ENCODE measurements at places on chromosomes 5 and 9. TPM values are rescaled to one million over a fixed set of nuclear protein-coding genes. Genes with fewer than 3 reads are reported as not detected.

- no peaks in the 10 kb centered on the region for H3K4me1 ChIP-seq
- H3K36me3 ChIP-seq, result no peaks in the 10 kb centered on the region
- DNase-seq, result no peak
- no peak overlapping the region for H3K27ac ChIP-seq
Measured at GRCh38 chr5:76617229-76617628, 6.0 kb downstream of the F2RL2 start.

GRCh38 chr9:20722221-20722620 lies 38.2 kb downstream of the FOCAD start:
- no peak overlapping the region for H3K27ac ChIP-seq
- DNase-seq, result no peak

Gene NSG2
- total RNA-seq, result 1.2 TPM

- H3K36me3 ChIP-seq, result no peaks in the 10 kb centered on the region
- H3K4me3 ChIP-seq, result no peak overlapping the region
- DNase-seq, result no peak
- no peaks in the 10 kb centered on the region for H3K27me3 ChIP-seq
- no peak overlapping the region for H3K27ac ChIP-seq
- H3K4me1 ChIP-seq, result no peaks in the 10 kb centered on the region
Measured at GRCh38 chr9:134913713-134914500, 3.8 kb downstream of the FCN1 start.

- H3K4me1 ChIP-seq, result no peaks in the 10 kb centered on the region
- no peak for DNase-seq
- H3K27ac ChIP-seq, result no peak overlapping the region
- H3K27me3 ChIP-seq, result no peaks in the 10 kb centered on the region
- no peak overlapping the region for H3K4me3 ChIP-seq
- H3K36me3 ChIP-seq, result no peaks in the 10 kb centered on the region
Measured at GRCh38 chr5:35823347-35824098, 33.2 kb upstream of the IL7R start.

DNA sequence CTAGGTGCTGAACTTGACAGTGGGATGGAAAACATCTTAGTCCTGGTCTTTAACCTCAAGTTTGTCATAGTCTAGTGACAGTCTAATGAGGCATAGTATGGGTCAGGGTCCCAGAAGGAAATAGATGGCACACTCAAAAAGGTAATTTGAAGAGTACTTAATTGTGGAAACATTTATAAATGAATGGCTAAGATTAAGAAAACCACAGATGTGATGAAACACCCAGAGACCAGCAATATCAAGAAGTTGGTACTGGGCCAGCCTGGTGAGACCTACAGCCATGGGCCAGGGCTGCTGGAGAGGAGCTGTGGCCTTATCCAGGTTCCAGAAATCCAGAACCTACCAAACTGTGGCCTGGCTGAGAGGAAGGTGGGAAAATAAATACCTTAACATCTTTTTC lies 93.5 kb upstream of the ATG10 start:
- no peaks in the 10 kb centered on the region for H3K27me3 ChIP-seq
- no peaks in the 10 kb centered on the region for H3K4me1 ChIP-seq
- H3K27ac ChIP-seq, result no peak overlapping the region
- H3K36me3 ChIP-seq, result no peaks in the 10 kb centered on the region
- no peak overlapping the region for H3K4me3 ChIP-seq

DNA sequence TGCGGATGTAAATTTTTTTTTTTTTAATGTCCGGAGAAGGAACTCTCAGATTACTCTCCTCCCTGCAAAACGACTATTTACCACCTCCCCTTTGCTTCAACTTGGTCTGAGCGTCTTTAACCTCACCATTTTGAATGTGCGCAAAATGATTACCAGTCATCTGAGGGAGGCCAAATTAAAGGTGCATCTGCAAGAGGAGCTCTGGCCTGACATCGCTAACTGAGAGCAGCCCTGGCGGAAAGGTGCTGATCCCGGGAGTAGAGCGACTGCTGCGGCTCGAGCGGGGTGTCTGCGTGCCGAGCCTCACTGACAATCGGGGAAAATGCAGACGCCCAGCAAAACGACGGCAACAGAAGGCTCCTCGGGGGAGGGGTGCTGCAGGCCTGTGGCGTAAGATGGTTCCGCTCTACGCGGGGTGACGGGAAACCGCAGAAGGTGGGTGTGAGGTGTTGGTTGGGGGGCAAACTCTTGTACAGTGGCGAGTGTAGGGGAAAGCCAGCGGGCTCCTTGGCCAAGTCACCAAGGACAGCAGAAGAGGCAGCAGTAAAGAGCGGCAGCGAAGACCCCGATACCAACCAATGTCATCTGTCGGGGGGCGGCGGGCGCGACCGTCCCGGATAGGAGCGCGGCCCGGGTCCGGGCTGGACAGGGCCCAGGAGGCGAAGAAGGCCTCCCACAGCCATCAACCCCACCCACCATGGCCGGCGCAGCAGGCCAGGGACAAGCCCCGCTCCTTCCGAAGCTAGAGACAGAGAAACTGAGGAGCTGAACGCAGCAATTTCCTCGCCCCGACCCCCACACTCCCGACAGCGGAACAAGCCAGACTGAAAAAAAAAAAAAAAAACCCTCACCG lies 557 bp downstream of the PJA2 start:
- peaks cover 18% of the 10 kb centered on the region for H3K4me1 ChIP-seq
- H3K4me3 ChIP-seq, result peak overlapping the region; percentile 90
- DNase-seq, result peak; percentile 76
- H3K27ac ChIP-seq, result peak overlapping the region; percentile 98
- H3K36me3 ChIP-seq, result no peaks in the 10 kb centered on the region
- H3K27me3 ChIP-seq, result no peaks in the 10 kb centered on the region

Gene BTNL9
- 12.9 TPM for total RNA-seq

GRCh38 chr5:107274571-107274970 lies 396.2 kb downstream of the EFNA5 start:
- H3K4me3 ChIP-seq, result no peak overlapping the region
- no peak for DNase-seq
- H3K4me1 ChIP-seq, result no peaks in the 10 kb centered on the region
- no peaks in the 10 kb centered on the region for H3K27me3 ChIP-seq
- H3K36me3 ChIP-seq, result no peaks in the 10 kb centered on the region
- H3K27ac ChIP-seq, result no peak overlapping the region

Gene LRRC70
- total RNA-seq, result 15.3 TPM

DNA sequence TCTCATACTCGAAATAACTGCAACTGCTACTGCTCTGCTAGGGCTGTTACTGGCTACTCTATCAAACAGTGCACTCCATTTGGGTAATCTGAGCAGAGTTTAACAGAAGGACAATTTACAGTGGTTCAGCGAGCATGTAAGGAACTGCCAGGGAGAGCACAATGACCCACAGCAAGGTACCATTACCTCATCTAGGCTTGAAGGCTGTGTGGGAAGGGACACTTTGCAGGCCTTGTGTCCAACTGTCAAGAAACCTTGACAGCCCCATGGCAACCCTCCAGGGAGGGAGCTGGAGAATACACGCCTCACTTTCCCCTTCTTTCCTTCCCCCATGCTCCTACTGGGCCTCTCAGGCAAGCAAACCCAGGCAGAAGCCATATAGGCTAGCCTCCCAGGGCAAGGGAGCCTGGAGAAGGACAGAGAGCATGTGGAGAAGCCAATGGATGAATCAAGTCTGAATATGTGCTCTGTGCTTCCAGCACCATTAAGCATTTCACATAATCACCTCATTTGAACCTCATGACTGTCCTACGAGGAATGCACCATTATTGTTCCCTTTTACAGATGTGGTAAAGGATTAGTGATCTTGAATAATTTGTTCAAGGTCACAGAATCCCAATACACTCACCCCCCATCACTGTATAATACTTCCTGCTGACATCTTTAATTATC lies 49.9 kb upstream of the JAK2 start:
- no peak for DNase-seq
- H3K36me3 ChIP-seq, result no peaks in the 10 kb centered on the region
- no peak overlapping the region for H3K4me3 ChIP-seq
- peaks cover 24% of the 10 kb centered on the region for H3K4me1 ChIP-seq

DNA sequence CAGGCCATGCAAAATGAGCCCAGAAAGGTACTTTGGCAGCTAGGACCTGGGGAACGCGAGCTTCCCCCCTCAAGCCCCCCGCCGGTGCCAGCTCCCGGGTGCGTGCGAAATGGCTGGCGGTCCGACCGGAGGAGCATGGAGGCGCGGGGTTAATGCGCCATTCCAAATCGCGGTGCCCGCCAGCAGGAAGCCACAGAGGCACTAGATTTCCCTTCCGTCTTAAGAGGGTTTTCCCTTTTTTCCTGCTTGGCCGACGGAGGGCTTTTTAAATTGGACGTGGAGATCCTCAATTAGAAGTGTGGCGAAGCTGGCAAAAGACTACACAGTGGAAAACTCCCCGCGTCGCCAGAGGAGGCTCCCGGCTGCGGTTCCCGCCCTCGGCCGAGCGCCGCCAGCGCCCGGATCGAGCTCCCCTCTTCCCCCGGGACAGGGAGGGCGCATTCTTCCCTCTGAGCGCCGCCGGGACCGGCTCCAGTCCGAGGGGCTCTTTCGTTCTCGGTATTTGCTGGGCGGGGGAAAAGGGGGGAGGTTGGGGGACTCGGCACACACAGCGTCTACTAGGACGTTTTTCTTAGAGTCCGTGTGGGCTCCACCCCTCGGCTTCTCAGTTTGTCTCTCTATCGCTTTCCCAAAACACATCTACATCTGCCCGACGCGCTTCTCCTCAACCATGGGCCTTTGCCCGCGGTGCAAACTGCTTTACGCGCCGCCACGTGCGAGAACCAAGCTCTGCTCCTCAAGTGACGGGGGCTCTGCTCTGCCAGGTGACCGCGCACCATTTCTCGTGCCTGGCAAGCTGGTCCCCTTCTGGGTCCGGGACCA lies 3.0 kb downstream of the GDNF start:
- no peak overlapping the region for H3K27ac ChIP-seq
- H3K4me1 ChIP-seq, result peaks cover 37% of the 10 kb centered on the region
- no peak overlapping the region for H3K4me3 ChIP-seq
- no peaks in the 10 kb centered on the region for H3K36me3 ChIP-seq
- DNase-seq, result no peak
- peaks cover 42% of the 10 kb centered on the region for H3K27me3 ChIP-seq

Gene ARL14EPL
- not detected for total RNA-seq

Gene SPATA31C1
- not detected for total RNA-seq

DNA sequence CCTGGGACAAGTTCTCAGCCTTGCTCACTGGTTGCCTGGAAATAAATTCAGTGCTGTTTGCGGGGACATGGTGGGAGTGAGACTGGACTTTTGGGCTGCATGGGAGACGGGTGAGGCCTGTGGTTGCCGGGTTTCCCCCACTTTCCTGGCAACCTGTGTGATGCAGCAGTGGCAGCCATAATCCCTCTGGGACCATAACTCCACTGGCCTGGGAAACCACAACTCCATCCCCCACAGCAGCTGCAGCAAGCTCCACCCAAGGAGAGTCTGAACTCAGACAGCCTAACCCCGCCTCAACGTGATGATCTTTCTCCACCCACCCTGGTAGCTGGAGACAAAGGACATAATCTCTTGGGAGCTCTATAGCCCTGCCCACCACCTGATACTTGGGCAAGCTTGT lies 349.9 kb downstream of the PIK3R1 start:
- DNase-seq, result no peak
- no peaks in the 10 kb centered on the region for H3K27me3 ChIP-seq
- peaks cover 4% of the 10 kb centered on the region for H3K4me1 ChIP-seq
- no peaks in the 10 kb centered on the region for H3K36me3 ChIP-seq
- H3K27ac ChIP-seq, result no peak overlapping the region

- H3K4me1 ChIP-seq, result no peaks in the 10 kb centered on the region
- H3K27me3 ChIP-seq, result no peaks in the 10 kb centered on the region
- no peaks in the 10 kb centered on the region for H3K36me3 ChIP-seq
- H3K4me3 ChIP-seq, result no peak overlapping the region
Measured at GRCh38 chr9:78791779-78792178, 494.9 kb downstream of the PSAT1 start.

Gene TSSK1B
- 0.25 TPM for total RNA-seq

- no peaks in the 10 kb centered on the region for H3K36me3 ChIP-seq
- H3K27ac ChIP-seq, result no peak overlapping the region
- no peak for DNase-seq
- H3K27me3 ChIP-seq, result no peaks in the 10 kb centered on the region
Measured at GRCh38 chr5:42274913-42275312, 148.3 kb upstream of the GHR start.

Gene SPINK7
- not detected for total RNA-seq

DNA sequence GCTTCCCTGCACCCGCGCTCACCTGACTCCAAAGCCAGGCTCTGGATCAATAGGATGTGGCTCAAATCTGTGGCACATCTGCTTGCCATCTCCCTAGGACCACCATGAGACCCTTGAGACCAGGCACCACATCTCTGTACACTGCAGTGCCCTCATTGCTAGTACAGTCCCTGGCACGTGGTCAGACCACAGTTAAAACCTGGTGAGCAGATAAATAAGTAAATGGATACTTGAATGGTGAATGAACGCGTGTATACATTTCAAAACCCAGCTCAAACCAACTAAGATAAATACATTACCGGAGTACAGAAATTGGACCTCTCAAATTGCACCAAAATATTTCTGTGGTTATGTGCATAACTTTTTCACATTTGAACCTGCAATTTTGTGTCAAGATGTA lies 221.2 kb upstream of the IRX4 start:
- no peak overlapping the region for H3K4me3 ChIP-seq
- H3K27me3 ChIP-seq, result no peaks in the 10 kb centered on the region
- no peak for DNase-seq
- no peaks in the 10 kb centered on the region for H3K4me1 ChIP-seq

- H3K4me1 ChIP-seq, result peaks cover 21% of the 10 kb centered on the region
- H3K27ac ChIP-seq, result no peak overlapping the region
Measured at GRCh38 chr5:68344447-68345111, 129.0 kb downstream of the PIK3R1 start.

DNA sequence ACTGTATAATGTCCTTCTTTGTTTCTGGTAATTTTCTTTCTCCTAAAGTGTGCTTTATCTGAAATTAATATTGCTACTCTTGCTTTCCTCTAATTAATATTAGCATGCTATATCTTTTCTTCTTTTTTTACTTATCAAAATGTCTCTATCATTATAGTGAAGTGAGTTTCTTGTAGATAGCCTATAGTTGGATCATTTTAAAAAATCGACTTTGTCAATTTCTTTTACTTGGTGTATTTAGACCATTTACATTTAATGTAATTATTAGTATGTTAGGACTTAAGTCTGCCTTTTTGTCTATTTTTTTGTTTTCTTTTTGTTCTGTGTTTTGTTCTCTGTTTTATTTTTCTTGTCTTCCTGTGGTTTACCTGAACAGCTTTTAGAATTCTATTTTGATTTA lies 35.4 kb upstream of the RNF130 start:
- no peaks in the 10 kb centered on the region for H3K27me3 ChIP-seq
- no peak overlapping the region for H3K27ac ChIP-seq
- no peak for DNase-seq
- H3K4me3 ChIP-seq, result no peak overlapping the region

GRCh38 chr5:145903113-145903512 lies 30.3 kb upstream of the GRXCR2 start:
- no peak overlapping the region for H3K4me3 ChIP-seq
- no peaks in the 10 kb centered on the region for H3K4me1 ChIP-seq
- no peak for DNase-seq
- H3K36me3 ChIP-seq, result no peaks in the 10 kb centered on the region

- H3K27me3 ChIP-seq, result no peaks in the 10 kb centered on the region
- H3K4me1 ChIP-seq, result no peaks in the 10 kb centered on the region
- no peak overlapping the region for H3K27ac ChIP-seq
- no peaks in the 10 kb centered on the region for H3K36me3 ChIP-seq
- H3K4me3 ChIP-seq, result no peak overlapping the region
- DNase-seq, result no peak
Measured at GRCh38 chr9:14608540-14608939, 84.7 kb downstream of the ZDHHC21 start.

GRCh38 chr9:115786321-115786720 lies 367.3 kb upstream of the PAPPA start:
- no peak for DNase-seq
- no peak overlapping the region for H3K4me3 ChIP-seq
- H3K27ac ChIP-seq, result no peak overlapping the region
- no peaks in the 10 kb centered on the region for H3K36me3 ChIP-seq

All from thyroid gland (tissue), 4 donors.